ENCODE measurements at places on chromosomes 1 and 21. TPM values are rescaled to one million over a fixed set of nuclear protein-coding genes. Genes with fewer than 3 reads are reported as not detected.

DNA sequence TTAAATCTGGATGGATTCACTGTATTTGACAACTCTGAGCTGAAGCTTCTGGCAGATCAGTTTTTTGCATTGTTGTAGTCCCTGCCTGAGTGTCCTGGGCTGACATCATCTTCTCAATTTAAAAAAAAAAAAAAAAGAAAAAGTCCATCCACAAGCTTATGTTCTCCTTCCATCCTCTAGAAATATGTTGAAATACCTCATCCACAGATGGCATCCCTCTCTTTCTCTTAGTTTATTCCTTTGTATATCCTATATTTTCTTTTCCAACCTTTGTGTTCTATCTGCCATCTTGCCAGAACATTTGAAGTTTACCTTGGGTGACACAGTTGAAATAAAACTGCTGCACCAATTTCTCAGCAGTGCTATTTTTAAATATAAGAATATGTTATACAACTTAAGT is 184.4 kb upstream of the PKN2 start:
- no peaks in the 10 kb centered on the region for H3K4me1 ChIP-seq
- no peak for DNase-seq
- peaks cover 9% of the 10 kb centered on the region for H3K27me3 ChIP-seq
- H3K4me3 ChIP-seq = no peak overlapping the region

DNA sequence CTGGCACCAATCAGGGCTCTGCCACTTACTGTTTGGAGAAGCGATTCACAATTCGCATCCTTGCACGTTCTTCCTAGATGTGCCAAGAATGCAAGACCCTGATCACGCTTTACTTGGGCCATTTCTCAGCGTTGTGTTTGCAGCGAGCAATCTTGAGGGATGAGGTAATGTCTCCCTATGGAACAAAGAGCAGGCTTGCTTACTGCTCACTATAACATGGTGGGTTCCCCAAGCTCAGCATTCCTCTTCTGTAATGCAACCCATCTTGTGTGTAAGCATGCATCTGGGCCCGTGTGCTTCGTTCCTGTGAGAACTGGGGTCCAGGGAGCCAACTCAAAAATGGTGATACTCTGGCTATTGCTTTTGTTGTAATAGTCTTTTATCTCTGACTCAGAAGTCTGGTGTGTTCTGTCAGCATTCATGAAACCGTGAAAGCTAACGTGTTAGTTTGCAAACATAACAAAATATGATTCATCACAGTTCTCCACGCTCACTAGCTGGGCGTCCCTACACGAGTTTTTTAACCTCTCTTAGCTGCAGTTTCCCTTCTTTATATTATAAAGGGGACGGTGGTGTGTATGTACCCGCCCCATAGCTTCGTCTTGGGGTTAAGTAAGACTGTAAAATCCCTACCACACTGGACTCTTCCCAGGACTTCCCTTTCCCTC is 33.3 kb downstream of the DNTTIP2 start:
- H3K27ac ChIP-seq = peak overlapping the region; percentile 88
- DNase-seq = no peak
- H3K4me1 ChIP-seq = peaks cover 23% of the 10 kb centered on the region

The MLLT11 gene
- polyA plus RNA-seq = 26.7 TPM

DNA sequence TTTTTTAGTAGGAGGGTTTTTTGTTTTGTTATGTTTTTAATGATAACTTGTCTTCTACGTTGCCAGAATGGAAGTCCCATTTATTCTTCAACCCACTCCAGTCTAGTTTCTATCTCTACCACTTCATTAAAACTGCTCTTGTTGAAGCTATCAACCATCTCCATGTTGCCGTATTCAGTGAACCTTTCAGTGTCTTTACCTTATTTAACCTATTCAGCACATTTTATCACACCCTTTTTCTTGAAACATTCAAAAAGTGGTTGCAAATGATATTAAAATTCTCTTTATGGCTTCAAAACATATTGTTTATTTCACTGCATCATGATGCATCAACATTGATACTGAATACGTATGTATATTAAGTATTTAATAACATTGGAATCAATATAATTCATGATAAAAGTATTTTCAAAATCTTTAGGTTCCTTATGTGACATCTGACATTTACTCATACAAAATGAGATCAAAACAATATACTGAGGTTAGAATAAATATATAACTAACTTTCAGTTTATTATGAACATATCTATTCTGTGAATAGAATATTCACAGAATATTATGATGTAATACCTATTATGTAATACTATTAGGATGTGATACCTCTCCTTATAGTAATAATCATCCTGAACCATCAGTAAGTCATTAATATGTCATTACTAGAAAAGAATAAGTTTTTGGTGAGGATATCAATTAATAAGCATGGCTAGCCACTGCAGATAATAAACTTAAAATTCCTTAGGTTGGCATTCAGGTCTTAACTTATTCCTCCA is 52.0 kb upstream of the ADAR start:
- H3K27me3 ChIP-seq = peaks cover 17% of the 10 kb centered on the region
- DNase-seq = no peak
- no peak overlapping the region for H3K4me3 ChIP-seq
- H3K27ac ChIP-seq = no peak overlapping the region
- no peaks in the 10 kb centered on the region for H3K4me1 ChIP-seq

DNA sequence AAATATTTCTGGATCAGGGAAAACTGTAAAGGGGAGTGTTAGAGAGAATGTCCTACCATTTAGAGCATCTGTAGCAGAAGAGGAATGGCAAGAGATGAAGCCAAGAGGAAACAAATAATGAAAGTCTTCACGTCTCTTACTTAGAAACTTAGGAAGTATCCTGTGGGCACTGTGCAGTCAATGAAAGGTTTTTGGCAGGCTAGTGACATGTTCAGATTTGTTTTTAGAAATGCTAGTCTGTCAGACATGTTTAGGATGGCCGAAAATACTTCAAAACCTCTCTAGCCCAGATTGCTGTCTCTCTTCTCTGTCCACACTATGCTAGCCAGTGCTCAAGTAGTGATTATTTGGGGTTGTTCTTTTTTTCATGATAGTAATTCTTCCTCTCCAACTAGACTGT is 48.6 kb upstream of the RGL1 start:
- H3K36me3 ChIP-seq = no peaks in the 10 kb centered on the region
- no peaks in the 10 kb centered on the region for H3K4me1 ChIP-seq
- H3K4me3 ChIP-seq = no peak overlapping the region
- no peaks in the 10 kb centered on the region for H3K27me3 ChIP-seq

GRCh38 chr1:165443539-165444311 is 1.2 kb downstream of the RXRG start:
- H3K4me3 ChIP-seq = no peak overlapping the region
- no peaks in the 10 kb centered on the region for H3K36me3 ChIP-seq
- DNase-seq = no peak
- peaks cover 2% of the 10 kb centered on the region for H3K4me1 ChIP-seq

DNA sequence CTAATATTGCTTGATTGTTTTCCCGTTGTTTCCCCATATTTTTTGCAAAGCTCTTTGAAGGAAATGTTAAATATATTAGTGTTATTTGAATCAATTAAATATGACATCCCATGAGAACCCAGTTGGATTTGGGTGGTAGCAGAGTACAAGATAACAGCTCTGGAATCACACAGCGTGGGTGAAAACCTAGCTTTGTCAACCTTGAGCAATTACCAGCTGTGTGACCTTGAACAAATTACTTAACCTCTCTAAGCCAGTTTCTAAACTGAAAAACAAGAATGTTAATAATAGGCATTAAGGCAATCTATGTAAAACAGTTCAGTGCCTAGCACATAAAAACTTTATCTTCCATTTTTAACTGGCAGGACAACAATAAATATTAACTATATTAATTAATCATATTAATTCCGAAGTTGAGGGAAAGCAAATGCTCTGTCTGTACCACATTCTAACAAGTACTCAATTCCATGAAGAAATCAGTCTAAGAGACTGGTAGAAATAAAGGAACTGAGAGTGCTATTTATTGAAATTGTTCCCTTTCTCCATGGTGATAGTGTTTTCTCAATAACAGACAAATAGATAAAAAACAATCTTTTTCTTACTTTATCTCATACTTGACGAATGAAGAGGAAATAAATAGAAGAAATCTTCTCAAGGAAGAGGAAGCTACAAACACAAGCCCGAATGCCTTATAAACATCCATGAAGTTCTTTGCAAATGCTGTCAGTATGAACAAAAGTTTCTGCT is 27.0 kb downstream of the DNASE2B start:
- H3K36me3 ChIP-seq = no peaks in the 10 kb centered on the region
- H3K4me1 ChIP-seq = peaks cover 3% of the 10 kb centered on the region
- no peak overlapping the region for H3K4me3 ChIP-seq
- DNase-seq = no peak
- no peak overlapping the region for H3K27ac ChIP-seq

The CFAP74 gene
- polyA plus RNA-seq = not detected

DNA sequence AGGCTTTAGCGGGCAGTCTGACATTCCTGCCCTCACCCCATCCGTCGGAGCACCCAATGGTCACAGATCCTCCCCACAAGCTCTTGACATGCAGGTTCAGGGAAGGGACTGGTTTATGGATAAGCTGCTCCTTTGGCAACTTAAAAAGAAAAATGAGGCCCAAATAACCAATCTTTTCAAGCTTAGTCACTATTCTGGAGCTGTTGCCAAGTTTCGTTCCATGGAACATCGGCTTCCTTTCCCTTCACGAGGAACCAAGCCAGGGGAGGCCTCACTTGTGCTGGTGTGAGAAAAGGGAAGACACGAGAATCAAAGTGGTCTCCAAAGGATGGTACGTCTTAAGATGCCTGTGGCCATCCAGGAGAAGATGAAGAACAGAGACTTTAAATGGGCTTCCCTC is 46.1 kb upstream of the LPAR3 start:
- no peak overlapping the region for H3K27ac ChIP-seq
- H3K27me3 ChIP-seq = peaks cover 15% of the 10 kb centered on the region
- no peak overlapping the region for H3K4me3 ChIP-seq
- H3K4me1 ChIP-seq = no peaks in the 10 kb centered on the region
- no peaks in the 10 kb centered on the region for H3K36me3 ChIP-seq
- DNase-seq = no peak

The CDC42BPA gene
- polyA plus RNA-seq = 8.8 TPM

GRCh38 chr21:38121888-38122720 is 134.7 kb upstream of the KCNJ15 start:
- H3K36me3 ChIP-seq = no peaks in the 10 kb centered on the region
- DNase-seq = no peak
- H3K27me3 ChIP-seq = no peaks in the 10 kb centered on the region
- no peak overlapping the region for H3K27ac ChIP-seq
- H3K4me3 ChIP-seq = no peak overlapping the region

The FCGR3A gene
- polyA plus RNA-seq = not detected

The HSPB7 gene
- 0.05 TPM for polyA plus RNA-seq

DNA sequence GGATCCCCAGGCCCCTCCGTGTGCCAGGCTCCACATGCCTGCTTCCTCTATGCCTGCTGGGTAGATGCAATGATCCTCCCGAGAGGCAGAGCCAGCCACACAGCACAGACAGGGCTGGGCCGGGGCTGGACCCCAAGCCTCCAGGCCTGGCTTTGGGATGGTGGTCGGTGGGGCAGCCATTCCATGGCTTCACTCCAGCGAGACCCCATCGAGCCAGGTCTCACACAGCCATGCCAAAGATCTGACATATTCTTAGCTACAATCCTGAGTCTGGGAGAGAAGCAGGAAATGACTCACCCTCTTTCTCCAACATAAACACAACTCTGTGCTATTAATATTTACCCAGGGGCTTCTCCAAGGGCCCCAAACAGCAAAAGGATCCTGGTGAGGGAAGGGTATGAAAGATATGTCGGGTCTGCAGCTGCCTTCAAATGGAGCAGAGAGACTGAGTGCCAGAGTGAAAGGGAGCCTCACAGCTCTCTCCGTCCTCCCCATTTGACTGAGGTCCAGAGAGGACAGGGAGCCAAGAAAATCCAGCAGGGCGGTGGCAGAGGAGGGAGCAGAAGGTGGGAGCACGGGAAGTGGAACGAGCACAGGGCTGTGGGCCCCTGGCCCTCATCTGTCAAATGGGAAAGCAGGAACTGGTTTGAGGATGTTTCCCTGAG is 639.5 kb downstream of the MATN1 start:
- H3K27ac ChIP-seq = no peak overlapping the region
- peaks cover 33% of the 10 kb centered on the region for H3K4me1 ChIP-seq
- no peak for DNase-seq
- H3K27me3 ChIP-seq = no peaks in the 10 kb centered on the region

DNA sequence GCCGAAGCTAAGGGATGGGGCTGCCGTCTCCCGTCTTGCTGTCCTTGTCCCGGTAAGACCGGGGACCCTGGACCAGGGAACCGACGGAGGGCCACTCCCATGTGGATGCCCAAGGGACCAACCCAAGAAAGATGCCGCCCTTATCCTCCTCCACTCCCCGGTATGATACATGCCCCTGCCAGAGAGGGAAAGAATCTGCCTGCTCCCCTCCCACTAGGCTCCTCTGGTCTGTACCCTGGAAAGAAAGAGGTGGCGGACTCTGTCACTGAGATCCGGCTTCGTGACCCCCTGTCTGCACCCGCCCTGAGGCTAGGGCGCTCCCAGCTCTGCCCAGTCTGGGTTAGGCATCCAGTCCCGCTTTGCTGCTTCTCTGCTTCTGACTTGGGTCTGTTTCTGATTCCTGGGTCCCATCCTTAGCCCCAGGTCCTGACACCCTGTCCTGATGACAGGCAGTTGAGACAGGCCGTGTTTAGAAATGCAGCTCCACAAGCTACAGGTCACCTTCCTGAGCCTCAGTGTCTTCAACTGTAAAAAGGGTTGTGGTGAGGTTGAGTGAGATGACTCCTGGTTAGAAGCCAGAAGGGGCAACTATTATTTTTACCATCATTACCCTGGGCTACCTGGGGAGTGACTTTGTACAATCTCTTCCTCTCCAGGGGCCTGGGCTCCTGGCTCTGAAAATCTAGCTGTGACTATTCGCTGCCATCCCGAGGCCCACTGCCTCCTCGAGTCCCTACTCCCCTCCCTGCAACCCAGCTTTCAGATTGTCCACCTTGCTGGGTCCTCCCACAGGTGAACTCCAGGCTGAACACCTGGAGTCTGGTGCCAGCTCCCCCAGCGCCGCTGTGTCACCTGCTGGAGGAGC is 3.7 kb downstream of the MATN1 start:
- peak overlapping the region; percentile 62 for H3K4me3 ChIP-seq
- H3K4me1 ChIP-seq = peaks cover 3% of the 10 kb centered on the region
- no peaks in the 10 kb centered on the region for H3K27me3 ChIP-seq
- no peaks in the 10 kb centered on the region for H3K36me3 ChIP-seq
- no peak for DNase-seq
- H3K27ac ChIP-seq = peak overlapping the region; percentile 95

- no peaks in the 10 kb centered on the region for H3K4me1 ChIP-seq
- no peak overlapping the region for H3K4me3 ChIP-seq
- DNase-seq = no peak
- peaks cover 16% of the 10 kb centered on the region for H3K27me3 ChIP-seq
- no peaks in the 10 kb centered on the region for H3K36me3 ChIP-seq
Observed at GRCh38 chr1:205950826-205951549, 7.7 kb upstream of the SLC26A9 start.

- H3K27ac ChIP-seq = no peak overlapping the region
- H3K4me1 ChIP-seq = no peaks in the 10 kb centered on the region
Observed at GRCh38 chr1:47554901-47555300, 117.1 kb downstream of the FOXD2 start.

The ADGRL4 gene
- polyA plus RNA-seq = 0.24 TPM

GRCh38 chr1:101302831-101303511 is 66.2 kb downstream of the S1PR1 start:
- no peaks in the 10 kb centered on the region for H3K36me3 ChIP-seq
- H3K27me3 ChIP-seq = no peaks in the 10 kb centered on the region
- H3K4me3 ChIP-seq = no peak overlapping the region
- DNase-seq = peak; percentile 39

GRCh38 chr1:206915030-206915735 is 6.6 kb downstream of the FCMR start:
- no peak overlapping the region for H3K27ac ChIP-seq
- no peaks in the 10 kb centered on the region for H3K4me1 ChIP-seq

GRCh38 chr1:30305519-30305918 is 417.9 kb downstream of the MATN1 start:
- no peak overlapping the region for H3K27ac ChIP-seq
- H3K4me1 ChIP-seq = peaks cover 4% of the 10 kb centered on the region
- H3K27me3 ChIP-seq = no peaks in the 10 kb centered on the region
- no peaks in the 10 kb centered on the region for H3K36me3 ChIP-seq

All from SK-N-SH (cell line).